ENCODE measurements at places on chromosomes 7 and 10.

GRCh38 chr10:28677888-28678686 lies 766 bp downstream of the BAMBI start:
- peak; percentile 15 for DNase-seq

DNA sequence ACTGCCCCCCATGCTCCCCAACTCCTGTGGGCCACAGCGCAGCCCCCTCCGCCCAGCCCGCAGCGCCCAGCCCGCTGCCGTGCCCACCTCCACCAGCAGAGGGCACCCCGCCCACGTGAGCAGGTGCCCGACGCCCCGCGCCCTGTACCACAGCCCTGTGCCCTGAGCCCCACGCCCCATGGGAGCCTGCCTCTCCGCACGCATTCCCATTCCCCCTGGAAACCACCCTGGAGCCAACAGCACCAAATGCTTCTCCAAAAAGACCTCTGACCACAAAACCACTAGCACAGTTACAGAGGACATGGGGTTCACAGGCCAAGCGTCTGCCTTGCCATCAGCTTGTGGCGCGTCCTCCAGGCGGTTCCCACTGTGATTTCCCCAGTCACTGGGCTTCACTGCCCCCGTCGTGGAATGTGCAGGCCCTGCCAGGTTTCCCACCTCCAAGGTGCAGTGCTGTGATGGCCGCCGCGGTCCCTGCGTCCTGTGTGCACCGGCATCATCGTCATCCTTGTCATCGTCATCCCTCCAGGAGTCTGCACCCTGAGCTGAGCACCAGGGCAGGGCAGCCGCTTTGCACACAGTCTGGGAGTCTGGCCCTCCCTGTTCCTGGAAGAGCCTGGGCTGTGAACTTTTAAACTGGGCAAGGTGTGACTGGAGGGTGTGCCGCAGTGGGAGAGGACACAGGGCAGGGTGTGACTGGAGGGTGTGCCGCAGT lies 61.7 kb downstream of the PWWP2B start:
- DNase-seq = peak; percentile 54

DNA sequence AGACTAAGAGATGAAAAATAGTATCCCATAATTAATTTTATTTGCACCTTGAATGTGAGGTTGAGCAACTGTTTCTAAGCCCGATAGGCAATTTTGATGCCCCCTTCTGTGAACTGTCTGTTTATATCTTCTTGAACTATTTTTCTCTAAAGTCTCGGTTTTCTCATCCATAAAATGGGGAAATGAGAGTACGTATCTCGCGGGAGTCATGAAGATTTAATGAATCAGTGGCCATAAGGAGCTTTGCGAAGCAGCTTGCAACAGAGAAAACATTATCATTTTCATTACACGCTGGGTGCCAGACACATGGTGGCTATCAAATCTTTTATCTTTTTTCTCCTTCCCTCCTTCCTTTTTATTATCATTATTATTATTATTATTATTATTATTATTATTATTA lies 108.1 kb upstream of the CARD11 start:
- no peak for DNase-seq

DNA sequence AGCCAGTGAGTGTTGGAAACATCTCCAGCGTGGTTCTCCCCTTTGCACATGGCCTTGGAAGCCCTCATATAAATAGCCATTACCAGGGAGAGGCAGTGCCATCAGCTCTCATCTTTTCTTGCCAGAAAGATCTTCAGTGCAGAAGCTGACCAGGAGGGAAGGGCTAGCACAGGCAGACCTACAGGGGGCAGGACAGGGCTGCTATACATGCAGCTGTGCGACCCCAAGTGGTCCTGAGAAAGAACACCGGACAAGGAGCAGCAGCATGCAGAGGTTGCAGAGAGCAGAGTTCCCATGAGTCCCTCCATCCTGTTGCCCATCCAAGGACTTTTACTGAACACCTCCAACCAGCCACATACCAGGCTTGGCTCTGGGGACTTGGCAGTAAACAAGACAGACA lies 17.1 kb downstream of the GRID1 start:
- DNase-seq = peak; percentile 75

GRCh38 chr7:6618621-6619020 lies 3.2 kb downstream of the ZNF853 start:
- DNase-seq = no peak

DNA sequence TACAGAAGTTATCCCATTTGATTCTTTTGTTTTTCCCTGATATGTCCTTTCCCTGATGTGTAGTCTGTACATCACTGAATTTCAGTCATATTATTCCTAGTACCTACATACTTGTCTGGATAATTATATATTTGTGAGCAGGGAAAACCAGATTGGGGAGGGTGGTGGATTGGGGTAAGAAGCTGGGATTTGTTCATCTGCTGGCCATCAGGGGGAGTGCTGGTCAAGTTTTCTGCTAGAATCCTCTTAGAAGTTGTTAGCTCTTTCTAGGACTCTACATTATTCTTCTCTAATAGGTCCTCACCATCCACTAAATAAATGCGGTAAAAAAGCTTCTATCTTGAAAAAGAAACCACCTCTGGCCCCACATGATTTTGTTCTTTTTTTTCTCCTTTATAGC lies 232.7 kb upstream of the TAC1 start:
- DNase-seq = peak; percentile 27

GRCh38 chr7:137007001-137007694 lies 138.7 kb downstream of the CHRM2 start:
- DNase-seq = no peak

Measured in hematopoietic multipotent progenitor cell treated with erythropoietin and hydrocortisone succinate and interleukin-3 and kit ligand, for 6 days (in vitro differentiated cells).